Effector memory CD8-positive, alpha-beta T cell (primary cell): ENCODE measurements at places on chromosomes 2 and 18.

DNA sequence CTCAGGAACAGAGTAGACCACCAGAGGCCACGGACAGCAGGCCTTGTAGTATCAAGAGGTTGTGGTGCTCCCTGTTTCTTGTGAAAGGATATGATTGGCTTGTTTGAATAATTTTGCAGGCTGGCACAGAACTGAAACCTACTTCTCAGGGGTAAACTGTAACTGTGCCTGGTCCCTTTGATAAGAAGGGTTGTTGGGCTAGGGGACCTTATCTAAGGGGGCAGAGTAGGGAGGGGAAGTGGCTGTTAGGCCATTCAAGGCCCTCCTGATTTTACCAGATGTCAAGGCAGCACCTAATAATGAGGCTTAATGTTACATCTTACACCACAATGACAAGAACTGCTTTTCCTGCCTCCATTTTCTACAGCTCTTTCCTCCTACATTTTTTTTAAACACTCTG lies 45.6 kb downstream of the GPR39 start:
- no peak for DNase-seq

GRCh38 chr18:36328385-36328858 lies 30.9 kb downstream of the FHOD3 start:
- no peak for DNase-seq

DNA sequence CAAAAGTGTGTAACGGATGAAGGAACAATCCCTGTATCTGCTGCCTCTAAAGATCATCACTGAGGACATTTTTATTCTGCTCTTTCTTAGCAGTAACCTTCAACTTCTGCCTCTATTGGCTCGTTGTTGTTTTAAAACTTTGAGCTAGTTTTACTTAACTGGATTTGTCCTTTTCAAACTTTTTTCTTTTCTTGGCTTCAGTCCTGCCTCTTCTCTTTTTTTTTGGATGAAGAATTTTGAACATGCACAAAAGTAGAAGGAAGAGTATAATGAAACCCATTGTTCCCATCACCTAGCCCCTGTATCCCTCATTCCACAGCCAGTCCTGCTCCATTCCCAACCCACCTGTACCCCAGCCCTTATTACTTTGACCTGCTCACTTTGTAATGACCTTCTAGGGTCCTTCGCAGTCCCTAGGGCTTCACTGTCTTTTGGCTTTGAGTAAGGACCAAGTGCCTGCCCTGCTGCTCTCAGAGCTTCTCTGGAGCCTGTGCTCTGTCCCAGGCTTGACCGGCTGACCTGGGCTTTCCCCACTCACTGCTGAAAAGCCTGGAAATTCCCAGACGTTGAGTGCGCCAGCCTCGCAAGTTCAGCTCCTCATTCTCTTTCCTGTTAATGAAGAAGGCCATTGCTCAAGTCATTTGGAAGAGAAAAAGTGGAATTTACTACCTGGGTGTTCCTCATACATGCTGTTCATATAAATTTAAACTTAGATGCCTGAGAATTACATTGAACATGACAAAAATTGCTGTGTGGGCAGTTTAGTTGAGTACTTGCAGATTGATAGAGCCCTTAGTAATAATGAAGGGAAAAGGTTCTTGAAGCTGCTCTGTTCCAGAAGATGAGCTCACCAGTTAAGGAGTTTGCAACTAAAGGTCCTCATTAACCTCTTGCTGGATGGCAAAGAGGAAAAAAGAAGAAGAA lies 149.3 kb upstream of the ALPP start:
- no peak for DNase-seq

- no peak for DNase-seq
Measured at GRCh38 chr18:57959278-57959677, 84.7 kb upstream of the NEDD4L start.

GRCh38 chr2:24918326-24919036 lies 1.6 kb downstream of the ADCY3 start:
- DNase-seq, result no peak

GRCh38 chr2:127121353-127121752 lies 14.4 kb upstream of the BIN1 start:
- no peak for DNase-seq

DNA sequence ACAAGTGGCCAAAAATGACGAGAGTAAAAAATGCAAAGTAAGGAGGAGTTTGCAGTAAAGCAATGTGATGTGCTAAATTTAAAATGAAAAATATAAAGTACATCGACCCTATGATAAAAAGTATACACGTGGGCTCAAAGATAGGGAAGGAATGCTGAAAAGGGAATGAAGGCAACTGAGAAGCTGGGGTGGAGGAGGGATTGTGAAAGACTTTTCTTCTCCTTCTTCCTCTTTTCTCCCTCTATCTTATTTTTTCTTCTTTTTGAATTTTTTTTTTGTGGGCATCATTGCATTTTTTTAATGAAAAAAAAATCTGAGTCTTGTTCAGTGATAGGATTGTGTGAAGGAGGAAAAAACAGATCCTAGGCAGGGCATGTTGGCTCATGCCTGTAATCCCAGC lies 57.6 kb upstream of the STK17B start:
- no peak for DNase-seq

- DNase-seq, result no peak
Measured at GRCh38 chr2:59881218-59881617, 672.2 kb downstream of the BCL11A start.

DNA sequence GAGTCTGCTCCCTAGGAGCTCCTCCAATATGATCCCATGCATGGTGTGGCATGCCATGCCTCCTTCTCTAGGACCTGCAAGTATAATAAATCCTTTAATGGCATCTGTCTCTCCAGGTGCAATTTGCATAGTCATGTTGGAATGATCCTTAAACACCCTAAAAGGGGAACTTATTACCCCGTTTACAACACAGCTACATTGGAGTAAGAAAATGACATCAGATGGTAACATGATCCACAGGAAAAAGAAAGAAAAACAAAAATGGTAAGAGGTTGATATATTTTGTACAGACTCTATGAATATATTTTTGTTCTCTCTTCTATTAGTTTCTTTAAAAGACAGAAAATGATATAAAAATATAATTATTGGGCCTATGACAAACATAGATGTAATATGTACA lies 79.0 kb downstream of the CRACDL start:
- no peak for DNase-seq
